ENCODE measurements at places on chromosomes 7 and 10.

GRCh38 chr7:102891693-102892261 lies 21.0 kb upstream of the LRRC17 start:
- DNase-seq = no peak

DNA sequence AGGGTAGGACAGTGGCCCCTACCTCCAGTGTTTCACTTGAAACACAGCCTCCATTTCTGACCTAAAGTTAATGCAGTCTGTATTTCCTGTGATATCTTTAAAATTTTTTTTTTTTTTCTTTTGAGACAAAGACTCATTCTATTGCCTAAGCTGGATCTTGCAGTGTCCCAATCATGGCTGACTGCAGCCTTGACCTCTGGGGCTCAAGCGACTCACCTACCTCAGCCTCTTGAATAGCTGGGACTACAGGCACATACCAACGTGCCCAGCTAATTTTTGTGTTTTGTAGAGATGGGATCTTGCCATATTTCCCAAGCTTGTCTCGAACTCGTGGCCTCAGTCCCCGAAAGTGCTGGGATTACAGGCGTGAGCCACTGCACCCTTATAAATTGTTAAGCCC lies 16.7 kb upstream of the MGAM2 start:
- no peak for DNase-seq

DNA sequence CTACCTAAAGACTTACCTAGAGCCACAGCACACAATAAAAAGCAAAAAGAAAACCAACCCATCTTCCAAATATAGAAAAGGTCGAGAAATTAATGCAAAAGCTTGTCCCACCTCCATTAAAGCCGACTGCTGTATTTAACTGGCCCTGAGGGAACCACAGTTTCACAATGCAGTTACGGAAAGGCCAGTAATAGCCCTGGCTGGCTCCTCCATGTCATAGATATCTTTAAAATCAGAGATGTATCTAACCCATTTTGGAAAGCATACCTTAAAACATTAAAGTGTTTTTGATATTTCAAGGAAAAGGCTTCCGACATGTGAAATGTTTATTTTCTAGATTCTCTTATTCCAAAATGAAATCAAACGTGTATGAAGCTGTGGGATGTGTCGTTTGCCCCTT lies 23.0 kb downstream of the HDAC9 start:
- no peak for DNase-seq

- DNase-seq = no peak
Observed at GRCh38 chr7:156651474-156651873, 10.9 kb downstream of the RNF32 start.

- no peak for DNase-seq
Observed at GRCh38 chr10:92387289-92387940, 96.4 kb downstream of the MARCHF5 start.

GRCh38 chr10:114352653-114353298 lies 51.5 kb downstream of the AFAP1L2 start:
- no peak for DNase-seq

GRCh38 chr7:95126053-95126709 lies 198.2 kb downstream of the PON1 start:
- DNase-seq = no peak

GRCh38 chr10:71597821-71598498 lies 121.6 kb downstream of the C10orf105 start:
- no peak for DNase-seq

- DNase-seq = no peak
Observed at GRCh38 chr10:33010132-33011037, 52.4 kb upstream of the ITGB1 start.

GRCh38 chr7:44548893-44549292 lies 7.8 kb upstream of the NPC1L1 start:
- no peak for DNase-seq

DNA sequence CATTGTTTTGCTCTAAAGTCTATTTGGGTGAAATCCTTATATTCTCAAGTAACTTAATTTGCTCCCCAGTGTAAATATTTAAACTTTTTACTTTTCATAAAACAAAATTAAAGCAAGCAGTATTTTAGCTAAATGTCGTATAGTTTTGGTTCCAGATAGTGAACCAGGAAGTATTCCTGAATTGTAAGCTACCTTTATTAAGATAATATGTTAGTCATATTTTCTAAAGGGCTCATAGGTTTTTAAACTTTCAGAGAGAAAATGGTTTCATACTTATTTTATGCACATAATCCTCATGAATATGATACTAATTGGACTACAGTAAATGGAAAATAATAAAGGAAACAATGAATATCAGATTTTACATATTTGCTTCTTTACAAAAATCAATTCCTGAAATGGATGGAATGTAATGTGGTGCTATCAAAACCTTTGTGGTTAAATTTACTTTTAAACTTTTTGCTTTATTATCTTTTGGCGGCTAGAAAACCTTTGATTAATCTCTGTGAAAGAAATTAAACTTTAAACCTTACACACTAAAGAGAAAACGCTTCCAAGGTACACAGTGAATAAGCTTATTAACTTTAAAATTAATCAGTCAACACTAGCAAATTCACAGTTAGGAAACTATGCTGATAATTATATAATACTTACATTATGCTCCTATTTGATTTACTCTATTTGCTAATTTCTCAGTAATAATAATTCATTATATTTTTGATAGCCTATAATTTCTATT lies 76.6 kb upstream of the RHOBTB1 start:
- no peak for DNase-seq

DNA sequence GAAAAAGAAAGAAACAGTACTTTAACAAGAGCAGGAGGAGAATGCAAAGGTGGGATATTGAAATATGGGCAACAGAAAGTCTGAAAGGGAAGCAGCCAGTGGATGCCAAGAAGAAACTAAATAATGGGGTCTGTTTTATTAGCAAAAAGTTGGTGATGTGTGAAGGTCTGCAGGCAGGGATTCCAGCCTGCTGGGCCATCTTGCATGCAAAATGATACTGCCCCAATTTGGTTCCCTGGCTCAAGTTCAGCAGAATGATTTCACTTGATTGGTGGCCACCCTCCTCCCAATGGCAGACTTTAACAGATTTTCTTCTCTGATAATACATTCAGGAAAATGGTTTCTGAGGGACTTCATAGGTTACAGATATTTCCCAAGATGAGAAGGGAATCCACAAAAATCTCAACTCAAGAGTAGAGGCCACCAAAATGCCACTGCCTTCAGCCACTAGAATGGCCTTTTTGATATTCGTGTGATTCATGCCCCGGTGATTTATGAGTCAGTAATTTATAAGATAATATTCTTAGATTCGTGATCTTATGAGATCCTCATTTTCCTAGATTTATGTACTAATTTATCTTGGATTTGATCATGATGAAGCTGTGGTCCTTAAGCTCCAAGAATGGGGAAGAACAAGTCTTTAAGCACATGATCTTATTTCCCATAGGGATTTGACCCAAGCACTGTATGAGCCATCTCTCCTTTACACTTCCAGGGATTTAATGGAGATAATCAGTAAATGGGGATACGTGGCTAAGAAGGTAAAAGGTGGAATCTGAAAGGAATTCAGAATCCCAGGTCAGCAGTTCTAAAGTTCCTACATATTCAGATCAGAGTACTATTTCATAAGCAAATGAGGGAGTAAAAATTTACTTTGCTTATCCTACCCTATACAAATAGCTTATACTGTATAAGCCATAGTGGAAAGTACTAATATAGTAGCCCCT lies 32.3 kb upstream of the ADD3 start:
- DNase-seq = no peak

DNA sequence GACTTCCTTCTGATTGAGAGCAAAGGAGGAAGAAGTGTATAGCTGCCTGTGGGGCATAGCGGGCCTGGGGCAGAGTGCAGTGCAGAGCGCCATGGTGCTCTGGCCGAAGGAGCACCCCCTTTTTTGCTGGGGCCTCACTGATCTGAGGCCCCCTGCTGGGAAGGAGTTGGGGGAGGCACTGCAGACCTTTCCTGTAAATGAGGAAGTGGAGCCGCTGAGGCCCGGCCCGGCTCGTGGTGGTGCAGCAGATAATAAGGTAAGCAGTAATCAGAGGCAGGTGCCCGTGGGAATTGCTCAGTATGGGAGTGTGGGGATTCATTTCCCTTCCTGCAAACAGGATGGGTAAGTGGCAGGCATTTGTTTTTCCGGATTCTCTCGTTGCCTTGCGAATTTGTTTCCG lies 373.7 kb upstream of the MKI67 start:
- DNase-seq = no peak

GRCh38 chr10:45404087-45404769 lies 30.2 kb downstream of the ALOX5 start:
- DNase-seq = no peak

GRCh38 chr7:128215281-128215680 lies 25.8 kb upstream of the LEP start:
- DNase-seq = no peak

DNA sequence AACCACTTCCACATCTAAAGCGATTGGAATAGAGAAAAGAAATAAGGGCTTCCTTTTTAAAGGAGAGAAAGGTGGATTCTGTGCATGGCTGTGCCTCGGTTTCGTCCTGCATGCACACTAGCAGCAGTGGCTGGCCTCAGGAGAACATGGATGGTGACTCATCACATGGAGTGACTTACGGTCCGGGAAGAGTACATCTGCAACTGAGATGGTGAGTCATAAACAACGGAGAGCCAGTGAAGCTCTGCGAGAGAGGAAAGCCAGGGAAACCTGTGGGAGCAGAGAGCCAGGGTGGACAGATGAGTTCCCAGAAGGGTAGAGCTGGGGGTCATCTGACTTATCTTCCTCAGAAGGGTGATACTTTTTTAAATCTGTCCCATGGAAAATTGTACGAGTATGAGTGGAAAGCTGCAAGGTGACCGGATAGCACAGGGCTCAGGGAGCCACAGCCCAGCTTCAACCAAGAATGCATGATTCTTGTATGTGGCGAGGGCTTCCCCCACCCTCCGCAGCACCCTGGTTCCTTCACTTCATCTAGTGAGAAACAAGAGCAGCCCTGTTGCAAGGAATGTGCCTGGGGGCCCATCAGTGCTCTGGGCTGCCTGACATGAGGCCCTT lies 259.1 kb downstream of the KLF6 start:
- DNase-seq = no peak

DNA sequence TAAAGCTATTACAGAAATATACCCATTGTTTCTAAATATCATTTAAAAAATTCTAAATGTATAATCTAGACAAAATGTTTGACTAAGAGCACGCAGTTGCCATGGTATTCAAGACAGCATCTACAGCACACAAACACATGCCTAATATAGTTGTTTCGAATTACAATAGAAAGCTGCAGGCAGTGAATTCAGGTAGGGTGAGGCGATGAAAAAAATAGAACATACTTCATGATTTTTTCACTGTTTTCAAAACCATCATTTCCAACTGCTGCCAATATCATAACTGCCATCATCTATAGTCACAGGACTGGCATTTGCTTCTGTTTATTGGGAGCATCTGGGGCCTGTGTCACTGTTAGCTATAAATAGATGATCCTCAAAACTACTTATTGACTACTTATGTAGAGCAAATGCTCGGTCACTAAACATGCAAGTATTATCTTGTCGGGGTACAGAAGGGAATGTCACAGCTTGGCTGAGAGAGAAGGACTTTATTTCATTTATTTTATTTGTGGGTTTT lies 34.4 kb upstream of the OTUD1 start:
- no peak for DNase-seq

- no peak for DNase-seq
Observed at GRCh38 chr10:128024426-128024825, 101.8 kb downstream of the MKI67 start.

DNA sequence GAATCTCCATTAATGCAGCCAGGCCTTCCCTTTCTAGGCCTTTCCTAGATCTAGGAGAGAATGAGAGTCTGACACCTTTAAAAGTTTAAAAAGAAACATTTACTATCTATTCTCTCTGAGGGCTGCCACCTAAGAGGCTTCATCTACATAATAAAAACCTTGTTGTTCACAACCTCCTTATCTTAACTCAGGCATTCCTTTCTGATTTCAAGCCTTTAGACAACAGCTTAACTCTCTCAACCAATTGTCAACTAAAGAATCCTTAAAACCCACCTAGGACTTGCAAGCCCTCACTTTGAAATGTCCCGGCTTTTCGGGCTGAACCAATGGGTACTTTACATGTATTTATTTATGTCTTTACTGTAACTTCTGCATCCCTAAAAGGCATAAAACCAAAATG lies 64.3 kb upstream of the RET start:
- no peak for DNase-seq

DNA sequence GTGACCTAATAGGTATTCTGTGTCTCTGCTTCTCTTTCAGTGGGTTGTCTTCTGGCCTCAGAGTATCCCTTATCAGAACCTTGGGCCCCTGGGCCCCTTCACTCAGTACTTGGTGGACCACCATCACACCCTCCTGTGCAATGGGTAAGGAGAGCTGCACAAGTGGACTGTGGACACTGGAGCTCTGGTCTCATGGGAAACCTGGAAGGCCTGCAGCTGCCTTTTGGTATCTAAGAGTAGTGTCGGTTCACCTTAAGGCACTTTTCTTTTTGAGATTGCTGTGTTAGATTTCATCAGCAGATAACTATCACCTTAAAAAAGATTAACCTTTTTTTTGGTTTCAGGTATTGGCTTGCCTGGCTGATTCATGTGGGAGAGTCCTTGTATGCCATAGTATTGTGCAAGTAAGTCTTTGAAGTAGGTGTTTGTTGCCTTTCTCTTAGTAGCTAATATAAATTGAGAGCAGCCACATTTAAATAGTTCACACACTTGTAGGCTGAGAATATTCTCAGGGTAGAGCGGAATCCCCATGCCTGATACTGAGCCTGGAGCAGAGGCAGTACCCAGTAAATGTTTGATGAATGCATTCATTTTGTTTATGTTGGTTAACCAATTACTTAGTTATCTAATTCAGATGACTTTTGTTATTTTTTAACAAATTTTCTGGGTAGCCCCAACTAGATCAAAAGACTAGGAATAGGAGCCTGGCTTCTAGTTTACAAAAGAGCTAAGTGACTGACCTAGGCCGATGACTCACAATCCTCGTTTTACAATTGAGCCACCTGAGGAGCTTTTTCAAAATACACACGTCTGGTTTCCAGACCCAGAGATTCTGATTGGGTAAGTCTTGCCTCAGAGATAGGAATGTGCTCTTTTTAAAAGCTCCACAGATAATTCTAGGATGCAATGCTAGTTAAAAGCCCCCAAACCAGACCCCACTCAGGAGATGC lies 3.6 kb downstream of the TMEM254 start:
- DNase-seq = no peak

DNA sequence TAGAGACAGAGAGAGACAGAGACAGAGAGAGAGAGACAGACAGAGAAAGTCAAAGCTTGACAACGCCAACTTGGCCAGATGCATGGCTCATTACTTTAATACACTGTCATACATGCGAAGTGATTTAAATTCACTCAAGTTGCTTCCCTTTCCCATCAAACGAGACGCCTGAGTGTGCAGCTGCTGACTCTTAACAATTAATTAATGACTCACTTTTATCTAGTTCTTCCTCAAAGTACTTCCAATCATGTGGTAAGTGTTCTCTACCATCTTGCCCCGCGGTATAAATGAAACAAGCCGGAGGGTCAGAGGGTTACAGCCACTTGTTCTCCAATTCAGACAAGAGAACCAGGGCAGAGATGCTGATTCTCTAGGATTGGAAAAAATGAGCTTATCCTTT lies 90.8 kb downstream of the SFMBT2 start:
- no peak for DNase-seq

DNA sequence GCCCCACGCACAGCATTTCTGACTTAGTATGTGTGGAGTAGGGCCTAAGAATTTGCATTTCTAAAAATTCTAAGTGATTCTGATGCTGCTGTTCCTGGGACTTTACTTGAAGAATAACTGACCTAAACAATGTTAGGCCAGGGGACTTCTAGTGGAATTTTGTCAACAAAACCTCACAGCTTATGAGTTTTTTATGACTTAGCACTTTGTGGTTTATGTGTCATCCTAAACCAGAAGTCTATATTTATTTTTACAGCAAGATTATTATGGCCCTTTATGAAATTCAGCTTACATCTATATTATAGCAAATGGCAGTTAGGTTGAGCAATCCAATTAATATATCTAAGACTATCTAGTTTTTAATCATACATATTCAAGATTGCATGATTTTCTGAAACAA lies 24.6 kb upstream of the BET1 start:
- DNase-seq = no peak

All from activated CD8-positive, alpha-beta memory T cell treated with anti-CD3 and anti-CD28 coated beads for 24 hours (primary cell).